Mesendoderm (in vitro differentiated cells): ENCODE measurements at places on chromosomes 6 and 20.

DNA sequence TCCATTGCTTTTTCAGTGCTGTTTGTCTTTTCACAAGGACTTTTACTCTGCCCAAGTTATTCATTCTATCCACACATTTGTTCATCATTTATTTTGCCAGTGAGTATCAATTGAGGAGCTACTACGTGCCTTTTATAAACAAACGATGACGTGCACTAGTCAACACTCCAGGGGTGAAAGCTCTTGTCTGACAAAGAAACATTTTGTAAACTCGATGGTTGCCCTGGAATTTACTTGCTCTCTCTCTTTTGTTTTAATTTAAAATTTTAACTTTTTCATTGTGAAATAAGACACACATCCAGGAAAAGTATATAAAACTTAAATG is 8.3 kb upstream of the MRPS18A start:
- H3K4me1 ChIP-seq: peaks cover 20% of the 10 kb centered on the region
- H3K36me3 ChIP-seq: no peaks in the 10 kb centered on the region
- DNase-seq: no peak
- H3K27me3 ChIP-seq: no peaks in the 10 kb centered on the region

GRCh38 chr20:44896583-44896982 is 11.1 kb downstream of the YWHAB start:
- DNase-seq: no peak
- no peak overlapping the region for H3K4me3 ChIP-seq
- H3K4me1 ChIP-seq: no peaks in the 10 kb centered on the region
- no peaks in the 10 kb centered on the region for H3K27me3 ChIP-seq
- H3K36me3 ChIP-seq: no peaks in the 10 kb centered on the region

DNA sequence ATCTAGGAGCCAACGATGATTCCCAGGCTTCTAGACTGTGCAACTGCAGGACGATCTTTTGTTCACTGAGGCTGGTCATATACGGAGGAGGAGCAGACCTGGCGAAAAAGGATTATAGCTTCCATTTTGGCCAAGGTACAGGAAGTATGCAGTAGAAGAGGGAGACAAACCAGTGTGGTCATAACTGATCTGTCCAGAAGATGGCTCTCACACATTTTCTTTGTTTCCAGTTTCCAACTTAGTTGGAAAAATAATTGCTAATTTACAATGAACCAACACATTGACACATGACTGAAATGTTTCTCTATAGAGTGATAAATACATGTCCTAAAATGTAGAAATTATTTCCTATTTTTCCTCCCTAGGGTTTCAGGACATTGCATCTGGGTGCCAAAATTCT is 364.1 kb upstream of the BTBD3 start:
- no peaks in the 10 kb centered on the region for H3K27me3 ChIP-seq
- no peak for DNase-seq
- H3K4me3 ChIP-seq: no peak overlapping the region
- no peak overlapping the region for H3K27ac ChIP-seq

DNA sequence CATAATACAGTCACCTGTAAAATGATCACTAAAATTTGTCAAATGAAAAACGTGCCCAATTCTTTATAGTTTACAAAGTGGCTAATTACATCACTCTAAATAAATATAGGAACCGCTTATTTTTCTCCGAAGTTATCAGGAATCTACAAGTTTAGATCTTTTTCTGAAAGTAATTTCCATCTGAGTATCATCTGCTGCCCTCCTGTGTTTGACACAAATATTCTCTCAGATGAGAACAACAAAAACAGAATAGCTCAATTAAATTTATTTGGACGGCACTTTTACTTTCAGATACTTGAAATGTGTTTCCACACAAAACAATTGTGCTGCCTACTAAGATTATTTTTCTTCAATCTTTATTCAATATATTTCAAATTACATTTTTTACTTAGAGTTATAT is 5.0 kb downstream of the SF3B5 start:
- no peaks in the 10 kb centered on the region for H3K36me3 ChIP-seq
- DNase-seq: no peak
- peaks cover 3% of the 10 kb centered on the region for H3K4me1 ChIP-seq
- H3K4me3 ChIP-seq: no peak overlapping the region
- H3K27ac ChIP-seq: no peak overlapping the region

DNA sequence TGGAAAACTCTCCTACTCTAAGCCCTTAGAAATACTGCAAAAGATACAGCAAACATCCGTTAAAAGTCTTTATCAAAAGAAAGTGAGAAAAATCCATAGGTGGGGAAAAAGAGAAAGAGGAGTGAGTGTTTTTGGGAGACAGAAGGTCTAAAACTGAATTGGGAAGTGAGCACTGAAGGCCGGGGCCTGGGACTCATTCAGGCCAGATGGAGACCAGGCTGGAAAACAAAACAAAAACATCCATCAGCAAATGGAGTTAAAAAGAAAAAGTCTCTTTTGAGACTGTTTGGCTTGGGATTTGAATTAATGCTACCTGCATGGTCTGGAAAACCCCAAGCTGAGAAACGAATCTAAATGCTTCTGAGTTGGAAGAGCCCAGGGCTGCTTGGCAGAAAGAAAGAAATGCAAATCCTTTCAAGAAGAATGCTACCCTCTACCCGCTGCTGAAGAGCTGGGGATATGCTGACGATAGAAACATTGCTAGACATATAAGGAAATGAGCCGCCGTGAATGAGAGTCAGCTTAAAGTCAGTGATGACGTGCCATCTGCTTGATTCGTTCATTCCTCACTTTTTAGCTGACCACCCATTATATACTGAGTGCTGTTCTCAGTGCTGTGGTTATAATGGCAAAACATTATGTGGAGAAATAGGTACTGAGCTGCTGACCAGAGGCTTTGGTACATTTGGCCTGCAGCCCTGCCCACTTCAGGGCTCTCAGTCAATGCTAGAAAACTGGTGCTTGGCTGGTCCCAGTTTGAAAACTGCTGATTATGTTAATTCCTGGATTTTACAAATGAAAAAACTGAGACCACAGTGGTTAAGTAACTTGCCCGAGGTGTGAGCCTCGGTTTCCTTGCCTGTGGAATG is 28.0 kb upstream of the TULP4 start:
- no peak overlapping the region for H3K4me3 ChIP-seq
- H3K36me3 ChIP-seq: no peaks in the 10 kb centered on the region
- H3K27ac ChIP-seq: no peak overlapping the region
- no peaks in the 10 kb centered on the region for H3K27me3 ChIP-seq
